ENCODE measurements at places on chromosomes 7 and 10.

- no peak for DNase-seq
These were observed 103.2 kb upstream of the PPIF start for GRCh38 chr10:79244068-79244442.

DNA sequence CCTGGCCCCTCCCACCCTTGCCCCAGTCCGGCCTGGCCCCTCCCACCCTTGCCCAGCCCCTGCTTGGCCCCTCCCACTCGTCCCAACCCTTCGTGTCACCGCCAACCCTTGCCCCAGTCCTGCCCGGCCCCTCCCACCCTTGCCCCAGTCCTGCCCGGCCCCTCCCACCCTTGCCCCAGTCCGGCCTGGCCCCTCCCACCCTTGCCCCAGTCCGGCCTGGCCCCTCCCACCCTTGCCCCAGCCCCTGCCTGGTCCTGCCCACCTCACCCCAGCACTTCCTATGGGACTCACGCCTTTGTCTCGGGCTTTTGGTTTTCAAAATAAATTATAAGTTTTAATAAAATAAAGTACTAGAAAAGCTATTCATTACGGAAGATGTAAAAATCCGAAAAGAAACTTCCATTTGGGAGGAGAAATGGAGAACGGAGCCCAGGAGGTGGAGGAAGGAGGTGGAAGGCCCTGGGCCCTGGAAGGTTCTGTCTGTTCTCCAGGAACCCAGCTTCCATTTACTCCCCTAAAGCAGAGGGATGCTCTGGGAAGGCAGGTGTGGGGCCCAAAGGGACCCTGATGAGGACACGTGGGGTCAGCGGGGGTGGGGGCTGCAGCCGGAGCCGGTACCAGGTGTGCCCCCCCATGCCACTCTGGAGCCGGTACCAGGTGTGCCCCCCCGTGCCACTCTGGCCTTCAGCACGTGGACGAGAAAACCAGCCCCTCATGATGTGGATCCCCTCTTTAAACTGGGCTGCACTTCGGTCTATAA, 52.2 kb downstream of the PWWP2B start:
- no peak for DNase-seq

DNA sequence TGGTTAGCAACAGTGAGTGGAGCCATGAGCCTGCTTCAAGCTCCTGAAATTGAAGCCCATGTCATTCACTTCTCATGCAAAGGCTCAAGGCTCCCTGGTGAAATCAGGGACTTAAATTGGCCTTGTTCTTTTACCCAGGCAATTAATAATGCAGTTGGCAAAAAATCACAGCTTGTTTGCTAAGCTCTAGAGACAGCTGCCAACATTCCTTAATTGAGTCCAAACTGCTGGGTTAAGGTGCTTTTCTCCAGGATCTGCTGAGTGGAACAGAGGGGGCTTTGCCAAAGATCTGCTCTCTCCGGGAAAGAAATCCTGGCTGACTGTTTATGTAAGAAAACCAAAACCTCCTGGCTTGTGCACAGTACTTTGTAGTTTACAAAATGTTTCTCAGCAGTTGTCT, 257.6 kb upstream of the GHITM start:
- DNase-seq = no peak

DNA sequence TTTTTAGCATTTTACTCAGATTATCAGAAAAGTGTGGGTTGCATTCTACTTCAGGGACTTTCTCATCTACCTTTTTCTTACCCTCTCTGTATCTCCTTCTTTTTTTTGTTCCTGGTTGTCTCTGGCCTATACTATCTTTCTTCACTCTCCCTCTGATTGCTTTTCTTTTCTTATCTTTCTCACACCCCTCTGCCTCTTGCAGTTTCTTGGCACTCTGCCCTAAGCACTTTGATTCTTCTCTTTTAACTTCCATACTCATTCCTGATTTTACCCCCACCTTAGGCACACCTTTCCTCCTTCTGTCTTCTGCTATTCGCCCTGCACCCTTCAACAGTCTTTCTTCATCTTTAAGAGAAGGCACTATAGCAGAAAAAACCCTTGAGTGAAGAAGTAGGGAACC, 92.8 kb upstream of the HPS1 start:
- DNase-seq = no peak

GRCh38 chr10:3068201-3068967, 1.0 kb downstream of the PFKP start:
- DNase-seq = peak; percentile 34

GRCh38 chr10:119404719-119405519, 137.6 kb downstream of the RGS10 start:
- no peak for DNase-seq

DNA sequence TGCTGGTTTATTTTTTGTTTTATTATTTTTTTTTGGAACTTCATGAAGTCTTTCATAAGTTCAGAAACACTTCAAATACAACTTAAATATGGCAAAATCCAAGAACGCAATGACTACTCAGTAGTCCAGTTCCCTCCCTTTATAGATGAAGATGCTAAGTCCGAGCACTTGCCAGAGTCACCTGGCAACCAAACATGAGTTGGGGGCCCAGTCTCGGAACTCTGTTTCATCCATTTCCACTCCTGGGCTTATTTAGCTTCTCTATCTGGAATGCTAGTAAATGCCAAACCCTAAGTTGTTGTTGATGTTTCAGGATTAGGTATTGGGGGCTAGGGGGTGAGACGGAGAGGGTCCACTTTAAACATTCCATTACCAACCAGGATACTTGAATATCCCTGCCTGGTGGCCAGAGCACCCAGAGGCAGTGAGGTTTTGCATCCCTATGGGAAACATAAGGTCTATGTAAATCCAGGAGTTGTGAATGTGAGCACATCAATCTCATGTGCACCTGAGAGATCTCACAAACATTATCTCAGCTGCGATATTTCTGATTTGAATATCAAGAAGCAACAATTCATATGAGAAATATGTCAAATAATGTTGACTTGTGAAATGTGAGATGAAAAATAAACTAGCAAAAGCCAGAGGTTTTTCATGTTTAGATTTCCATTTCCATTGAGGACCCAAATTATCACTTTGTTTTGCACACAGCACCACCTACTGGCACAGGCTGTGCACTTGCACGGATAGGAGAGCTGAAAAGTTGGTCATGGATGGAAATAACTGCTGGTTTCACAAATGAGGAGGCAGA, 129.3 kb downstream of the PKD1L1 start:
- peak; percentile 51 for DNase-seq

DNA sequence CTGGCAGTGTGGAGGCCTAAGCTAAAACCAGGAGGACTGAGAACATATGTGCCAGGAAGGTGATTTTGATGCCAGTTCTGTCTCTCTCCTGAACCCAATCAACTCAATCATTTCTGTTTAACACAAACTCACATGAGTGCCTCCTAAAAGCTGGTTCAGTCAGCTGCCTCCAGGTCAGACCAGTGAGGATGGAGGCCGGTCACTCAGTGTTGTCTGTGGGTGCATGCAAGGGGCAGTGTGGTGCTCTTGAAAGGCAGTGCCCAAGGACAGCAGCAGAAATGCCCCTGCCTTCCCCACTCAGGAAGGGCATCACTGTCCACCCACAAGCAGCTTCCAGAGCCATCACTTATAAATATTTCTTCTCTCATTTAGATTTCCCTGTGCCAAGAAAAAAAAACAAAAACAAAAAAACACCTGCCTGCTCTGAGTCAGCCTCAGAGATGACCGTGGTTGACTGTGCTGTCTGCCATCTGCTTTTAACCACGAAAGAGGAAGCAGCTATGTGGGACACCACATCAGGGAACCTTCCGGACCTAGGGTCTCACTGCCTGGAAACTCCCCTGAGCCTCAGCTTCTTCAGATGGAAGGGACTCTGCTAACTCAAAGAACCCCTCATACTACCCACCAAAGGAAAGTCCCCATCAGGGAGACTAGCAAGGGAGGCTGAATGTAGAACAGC, 39.1 kb downstream of the VOPP1 start:
- DNase-seq = no peak

GRCh38 chr7:132569884-132570614, 6.2 kb downstream of the PLXNA4 start:
- no peak for DNase-seq

- DNase-seq = no peak
These were observed 21.9 kb downstream of the BNIP3 start for GRCh38 chr10:131959841-131960240.

GRCh38 chr7:152137476-152138025, 112.1 kb downstream of the GALNT11 start:
- no peak for DNase-seq

DNA sequence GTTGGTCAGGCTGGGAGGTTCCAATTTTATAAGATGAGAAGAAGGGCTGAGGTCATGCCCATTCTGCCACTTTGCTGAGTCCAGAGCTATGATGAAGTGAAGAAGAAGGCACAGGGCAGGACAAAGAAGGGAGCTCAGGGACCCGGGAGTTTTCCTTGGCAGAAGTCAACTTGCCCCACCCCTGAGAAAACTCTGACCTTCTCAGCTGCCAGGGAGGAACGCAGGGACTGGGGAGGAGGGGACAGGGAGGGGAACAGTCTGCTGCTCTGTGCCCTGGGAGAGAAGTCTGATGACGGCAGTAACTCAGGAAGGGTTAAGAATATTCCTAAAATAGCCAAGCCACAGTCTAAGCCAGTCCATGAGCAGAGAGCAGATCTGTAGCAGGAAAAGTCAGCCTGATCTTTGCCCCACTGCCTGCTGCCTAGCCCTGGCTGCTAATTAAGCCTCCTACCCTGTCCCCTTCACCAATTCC, 11.7 kb downstream of the ADIRF start:
- DNase-seq = no peak

- DNase-seq = no peak
These were observed 1168.7 kb upstream of the CELF2 start for GRCh38 chr10:9848981-9849380.
